ENCODE measurements at places on chromosomes 5 and 9.

GRCh38 chr5:79546782-79547428 lies 33.0 kb upstream of the HOMER1 start:
- DNase-seq = no peak

DNA sequence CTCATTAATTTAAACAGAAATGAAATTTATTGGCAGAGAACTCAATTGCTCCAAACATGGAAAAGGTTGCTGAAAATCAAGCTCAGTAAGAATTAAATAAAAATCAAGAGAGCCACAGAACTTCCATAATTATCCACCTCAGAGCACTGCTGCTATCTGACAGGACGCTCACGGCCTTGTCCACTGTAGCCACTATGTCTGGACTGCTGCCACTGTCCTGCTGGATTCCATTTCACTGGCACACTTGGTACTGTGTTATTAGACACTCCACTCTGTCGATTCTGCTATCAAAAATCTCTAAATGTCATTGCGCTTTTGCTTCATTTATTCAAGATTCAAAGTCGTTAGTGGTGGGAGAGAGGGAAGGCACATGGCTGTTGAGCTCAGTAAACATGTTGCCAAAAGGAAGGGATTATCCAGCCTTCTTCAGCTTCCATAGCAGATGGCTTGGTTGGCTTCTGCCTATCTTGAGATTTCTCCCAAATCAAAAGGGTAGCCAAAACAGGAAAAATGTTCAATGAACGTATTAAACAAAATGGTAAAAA lies 815.0 kb downstream of the CDH18 start:
- DNase-seq = no peak

- DNase-seq = no peak
These were observed 225.0 kb downstream of the VPS13A start for GRCh38 chr9:77402286-77402685.

DNA sequence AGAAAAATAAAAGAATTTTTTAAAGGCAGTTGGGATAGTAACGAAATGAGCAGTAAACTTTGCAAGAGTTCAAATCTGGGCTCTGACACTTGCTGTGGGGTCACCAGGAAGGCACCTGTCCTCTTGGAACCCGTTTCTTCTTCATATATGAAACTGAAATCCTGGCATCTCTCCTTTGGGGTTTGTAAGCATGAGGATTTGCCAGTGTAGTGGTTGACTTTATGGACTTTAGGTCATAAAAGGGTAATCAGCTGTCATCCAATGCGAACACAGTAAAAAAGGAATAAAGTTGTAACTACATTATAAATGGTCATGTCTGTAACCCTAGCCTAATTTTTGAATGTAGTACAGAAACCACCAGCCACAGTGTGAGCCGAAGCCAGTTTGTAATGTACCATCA lies 1.3 kb downstream of the RAB14 start:
- DNase-seq = no peak

GRCh38 chr5:127028822-127029457 lies 1.4 kb downstream of the MARCHF3 start:
- no peak for DNase-seq

DNA sequence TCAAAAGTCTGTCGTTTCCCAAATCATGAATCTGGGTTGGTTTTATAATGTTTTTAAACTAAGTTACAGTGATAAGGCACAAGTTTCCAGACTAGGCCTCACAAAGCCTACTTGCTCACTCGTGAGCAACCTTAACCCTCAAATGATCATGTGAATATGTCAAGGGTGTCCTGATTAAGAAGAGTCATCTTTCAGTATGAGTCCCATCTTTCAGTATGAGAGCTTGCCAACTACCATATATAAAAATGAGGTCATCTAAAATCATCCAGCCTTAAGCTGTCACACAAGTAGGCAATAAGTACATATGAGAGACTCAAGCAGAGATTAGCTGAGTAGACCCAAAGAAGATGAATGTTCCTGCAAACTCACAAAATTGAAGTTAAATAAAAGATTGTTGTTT lies 668.4 kb upstream of the FAM174A start:
- no peak for DNase-seq

- no peak for DNase-seq
These were observed 101.5 kb downstream of the COL23A1 start for GRCh38 chr5:178488696-178489095.

Data from putamen (tissue), 1 donor.